ENCODE measurements at places on chromosomes 3 and 15.
A peak's percentile ranks its signal among the peaks of the same experiment; 100 is the strongest.

DNA sequence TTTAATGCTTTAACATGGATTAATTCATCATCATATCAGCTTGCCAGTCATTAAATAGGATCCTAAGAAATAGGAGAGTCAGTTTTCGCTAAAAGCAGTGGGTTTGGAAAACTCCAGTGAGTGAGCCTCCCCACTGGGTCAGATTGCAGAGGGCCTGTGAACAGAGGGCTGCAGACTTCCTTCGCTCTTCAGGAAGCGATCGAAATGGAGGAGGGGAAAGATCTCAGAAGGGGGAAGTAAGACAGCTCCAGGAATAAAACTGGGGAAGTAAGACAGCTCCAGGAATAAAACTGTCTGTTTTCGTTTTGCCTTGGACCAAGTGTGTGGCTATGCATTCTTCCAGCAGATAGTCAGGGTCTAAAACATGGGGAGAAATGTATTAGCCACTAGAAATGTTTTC is 124.8 kb upstream of the C15orf61 start:
- DNase-seq = no peak

DNA sequence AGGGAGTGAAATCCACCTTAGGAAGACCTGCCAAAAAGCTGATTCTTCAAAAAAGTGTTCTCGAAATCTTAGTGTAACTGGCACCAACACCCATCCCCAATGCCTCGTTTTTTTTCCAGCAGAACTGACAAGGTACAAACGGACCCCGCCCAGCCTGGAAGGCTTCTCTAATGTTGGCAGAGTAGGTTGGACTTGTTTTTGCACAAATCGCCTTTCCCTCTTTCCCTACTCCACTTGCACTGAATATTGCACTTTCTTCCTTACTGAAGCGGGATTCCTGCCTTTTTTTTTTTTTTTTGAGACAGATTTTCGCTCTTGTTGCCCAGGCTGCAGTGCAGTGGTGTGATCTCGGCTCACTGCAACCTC is 544 bp upstream of the TIMMDC1 start:
- peak; percentile 49 for DNase-seq

GRCh38 chr15:57751177-57751800 is 44.8 kb downstream of the POLR2M start:
- DNase-seq = no peak

GRCh38 chr3:66604481-66604880 is 103.7 kb upstream of the LRIG1 start:
- no peak for DNase-seq

- DNase-seq = no peak
Observed at GRCh38 chr15:91318516-91318915, 218.5 kb downstream of the SV2B start.

DNA sequence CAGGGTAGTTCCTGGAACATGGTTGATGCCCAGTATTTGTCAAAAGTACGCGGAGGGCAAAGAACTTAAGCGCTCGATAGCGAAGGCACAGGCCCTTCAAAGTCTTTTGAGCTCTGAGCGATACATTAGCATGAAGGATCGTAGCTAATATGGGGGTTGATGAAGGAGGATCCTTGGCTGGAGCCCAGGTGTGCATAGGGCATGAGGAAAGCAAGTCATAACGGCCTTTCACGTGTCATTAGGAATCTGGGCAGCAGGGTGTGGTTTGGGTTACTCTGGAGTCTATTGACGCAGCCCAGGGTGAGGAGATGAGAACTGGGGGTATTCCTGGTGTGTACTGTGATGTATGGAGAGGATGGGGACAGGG is 31.7 kb downstream of the SPINK8 start:
- no peak for DNase-seq

GRCh38 chr3:3538451-3538850 is 260.8 kb upstream of the LRRN1 start:
- DNase-seq = no peak

- DNase-seq = no peak
Observed at GRCh38 chr15:52336529-52336928, 40.9 kb upstream of the MYO5C start.

DNA sequence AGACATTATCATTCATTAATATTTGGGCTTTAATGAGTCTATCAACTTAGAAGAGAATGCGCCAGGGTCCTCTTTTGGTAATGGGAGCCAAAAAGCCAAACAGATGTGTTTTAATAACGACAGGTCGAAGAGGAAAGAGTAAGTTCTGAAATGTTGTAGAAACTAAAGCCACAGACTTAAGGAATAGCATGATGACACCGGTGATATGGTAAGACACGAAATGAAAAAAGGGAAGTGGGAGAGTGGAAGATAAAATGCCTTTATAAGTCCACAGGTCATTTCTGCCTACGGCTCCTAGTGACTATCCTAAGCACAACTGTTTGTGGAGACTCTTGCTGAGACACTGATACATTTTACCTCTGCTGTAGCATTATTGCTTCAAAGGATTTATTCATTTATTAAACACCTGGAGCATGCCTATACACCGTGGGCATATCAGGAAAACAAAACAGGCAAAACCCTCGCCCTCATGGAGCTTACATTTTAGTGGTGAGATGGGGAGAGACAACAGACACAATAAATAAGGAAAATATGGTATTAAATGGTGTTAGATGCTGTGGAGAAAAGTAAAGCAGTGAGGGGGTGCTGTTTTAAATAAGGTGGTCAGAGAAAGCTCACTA is 11.7 kb upstream of the CD47 start:
- DNase-seq = no peak

GRCh38 chr15:32057876-32058425 is 27.6 kb downstream of the CHRNA7 start:
- no peak for DNase-seq

- no peak for DNase-seq
Observed at GRCh38 chr3:161406594-161407555, 35.6 kb upstream of the SPTSSB start.

- DNase-seq = no peak
Observed at GRCh38 chr3:51408021-51408420, 16.9 kb downstream of the RBM15B start.

GRCh38 chr3:131705558-131706051 is 202.8 kb upstream of the MRPL3 start:
- DNase-seq = no peak

DNA sequence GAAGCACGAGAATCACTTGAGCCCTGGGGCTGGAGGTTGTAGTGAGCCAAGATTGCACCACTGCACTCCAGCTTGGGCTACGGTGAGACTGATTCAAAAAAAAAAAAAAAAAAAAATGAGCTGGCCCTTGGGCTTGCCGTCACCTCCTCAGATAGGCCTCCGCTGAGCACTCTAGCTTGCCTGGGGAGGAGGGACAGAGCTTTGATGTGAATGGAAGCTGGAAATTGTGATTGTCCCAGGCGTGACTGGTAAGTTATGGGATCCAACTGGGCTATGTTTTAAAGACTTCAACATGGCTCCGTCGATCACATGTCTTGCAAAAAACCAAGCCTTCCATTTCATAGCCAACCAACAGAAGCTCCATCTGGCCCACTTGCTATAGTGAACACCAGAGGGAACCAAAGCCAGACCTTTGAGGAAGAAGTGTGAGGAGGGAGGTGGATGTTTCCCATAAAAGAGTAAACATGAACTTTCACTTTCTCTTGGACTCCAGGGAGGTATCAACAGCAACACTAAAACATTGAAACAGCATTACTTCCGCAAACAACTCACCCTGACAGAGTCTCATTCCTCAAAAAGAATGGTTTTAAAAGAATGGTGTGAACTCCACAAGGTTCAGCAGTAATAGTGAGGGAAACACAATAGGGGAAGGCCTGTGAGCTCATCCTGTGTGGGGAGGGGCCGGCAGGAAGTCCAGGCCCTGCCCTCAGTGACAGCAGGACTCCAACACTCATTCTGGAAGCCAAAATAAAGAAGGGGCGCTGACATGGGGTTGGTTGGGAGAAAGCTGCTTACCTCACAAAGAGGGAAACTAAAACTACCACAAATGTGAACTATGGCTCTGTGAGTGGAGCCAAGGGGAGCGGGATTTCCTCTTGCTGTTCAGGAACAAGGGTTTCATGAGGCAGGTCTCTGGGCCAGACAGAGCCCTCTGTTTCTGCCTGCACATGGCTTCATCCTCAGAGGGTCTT is 59.2 kb upstream of the IL12A start:
- no peak for DNase-seq

DNA sequence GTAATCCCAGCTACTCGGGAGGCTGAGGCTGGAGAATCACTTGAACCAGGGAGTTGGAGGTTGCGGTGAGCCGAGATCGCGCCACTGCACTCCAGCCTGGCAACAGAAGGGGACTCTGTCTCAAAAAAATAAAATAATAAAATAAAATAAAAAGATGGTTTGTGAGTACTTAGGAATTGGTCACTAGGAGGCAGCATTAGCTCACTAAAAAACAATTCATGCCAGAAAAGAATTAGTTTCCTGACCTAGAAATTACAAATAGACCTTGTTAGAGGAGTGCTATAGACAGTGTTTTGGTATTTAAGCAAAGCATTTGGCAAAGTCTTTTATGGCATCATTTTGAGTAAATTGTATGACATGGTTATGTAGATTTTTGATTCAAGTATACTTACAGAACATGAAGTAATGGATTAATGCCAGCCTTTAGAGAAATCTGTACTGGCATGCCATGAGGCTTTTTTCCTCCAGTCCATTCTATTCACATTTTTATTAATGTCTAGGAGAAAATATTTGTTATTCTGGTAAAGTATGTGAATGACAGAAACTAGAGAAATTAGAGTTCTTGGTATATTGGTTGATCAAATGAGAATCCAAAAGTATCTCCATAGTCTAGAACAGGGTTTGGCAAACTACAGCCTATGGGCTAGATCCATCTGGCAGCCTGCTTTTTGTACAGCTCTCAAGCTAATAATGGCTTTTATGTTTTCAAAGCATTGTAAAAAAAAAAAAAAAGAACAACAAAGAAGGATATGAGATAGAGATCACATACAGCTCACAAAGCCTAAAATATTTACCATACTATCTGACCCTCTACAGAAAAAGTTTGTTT is 81.6 kb downstream of the LRRC49 start:
- DNase-seq = no peak

DNA sequence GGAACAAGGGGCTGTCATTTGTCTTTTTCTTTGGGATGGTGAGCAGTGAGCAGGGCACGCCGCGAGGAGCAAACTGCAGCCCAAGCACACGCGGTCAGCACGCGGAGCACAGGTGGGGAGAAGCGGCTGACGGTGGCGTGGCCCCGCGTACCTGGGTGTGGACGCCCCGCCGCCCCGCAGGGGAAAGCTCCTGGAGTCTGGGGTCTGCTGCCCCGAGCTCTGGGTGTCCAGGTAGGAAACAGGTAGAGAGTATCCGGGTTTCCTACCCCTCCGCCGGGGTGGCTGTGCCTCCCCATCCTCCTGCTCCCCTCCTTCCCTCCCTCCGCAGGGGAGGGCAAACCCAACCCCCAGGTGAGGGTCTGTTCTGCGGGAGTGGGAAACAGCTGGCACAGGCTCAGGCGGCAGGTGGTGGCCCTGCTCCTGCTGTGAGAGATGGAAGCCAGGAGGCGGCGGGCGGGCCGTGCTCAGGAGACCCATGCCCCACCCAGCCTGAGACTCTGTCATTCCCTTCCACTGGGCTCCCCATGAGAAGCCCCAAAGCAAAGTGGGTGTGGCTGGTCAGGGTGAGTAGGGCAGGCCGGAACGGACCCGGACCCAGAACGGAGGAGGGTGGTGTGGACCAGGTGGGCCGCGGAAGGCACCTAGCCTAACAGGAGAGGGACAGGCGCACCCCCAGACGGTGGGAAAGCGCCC is 56.9 kb upstream of the CGNL1 start:
- DNase-seq = no peak

GRCh38 chr3:52233968-52234367 is 5.0 kb downstream of the TWF2 start:
- no peak for DNase-seq

DNA sequence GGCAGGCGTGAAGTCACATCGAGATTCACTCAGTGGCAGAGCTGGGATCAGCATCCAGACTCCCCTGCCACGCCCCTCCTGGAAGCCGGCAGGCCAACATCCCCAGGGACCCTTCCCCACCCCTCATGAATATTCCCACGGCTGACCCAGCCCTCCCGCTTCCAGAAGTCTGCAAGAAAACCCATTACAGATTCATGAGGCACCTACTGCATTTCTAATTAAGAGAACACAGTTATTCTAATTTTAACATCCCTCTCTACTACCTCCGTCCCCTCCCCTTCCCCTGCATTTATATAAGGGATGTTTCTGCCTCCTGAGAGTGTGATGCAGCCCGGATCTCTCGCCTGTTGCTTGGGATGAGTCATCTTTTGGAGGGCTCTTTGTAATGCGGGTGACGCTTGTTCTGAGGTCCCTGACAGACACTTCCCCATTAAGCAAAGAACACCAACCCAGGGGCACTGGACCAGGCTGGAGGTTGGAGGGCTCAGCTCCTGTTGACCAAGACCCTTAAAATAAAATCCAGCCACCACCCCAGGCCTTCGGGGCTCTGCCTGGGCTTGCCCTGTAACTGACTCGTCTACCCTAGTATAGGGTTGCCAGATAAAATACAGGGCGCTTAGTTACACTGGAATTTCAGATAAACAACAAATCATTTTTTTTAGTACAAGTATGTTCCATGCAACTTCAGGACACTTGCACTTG is 118.7 kb downstream of the NUP210 start:
- DNase-seq = no peak

GRCh38 chr3:12287727-12288181 is 1.1 kb upstream of the PPARG start:
- DNase-seq = no peak

- DNase-seq = no peak
Observed at GRCh38 chr3:14765576-14766427, 53.0 kb upstream of the FGD5 start.

GRCh38 chr3:15953841-15954240 is 156.1 kb upstream of the ANKRD28 start:
- no peak for DNase-seq

GRCh38 chr3:70264122-70264780 is 48.2 kb downstream of the MDFIC2 start:
- no peak for DNase-seq

DNA sequence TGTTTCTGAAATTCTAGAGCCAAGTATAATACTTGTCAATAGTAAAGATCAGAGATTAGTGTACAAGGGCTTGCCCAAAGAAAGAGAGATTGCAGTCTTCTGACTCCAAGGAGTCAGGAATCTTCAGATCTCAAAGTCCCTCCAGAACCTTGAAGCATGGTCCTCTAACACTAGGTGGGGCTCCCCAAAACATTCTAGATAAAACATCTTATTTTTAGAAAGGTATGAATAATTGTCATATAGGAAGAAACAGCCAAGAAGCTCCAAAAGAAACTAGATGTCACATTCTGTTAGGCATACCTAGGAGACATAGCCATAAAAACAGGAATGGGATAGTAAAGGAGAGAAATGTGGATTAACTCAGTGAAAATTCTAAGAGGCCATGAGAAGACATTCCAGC is 10.7 kb downstream of the MUC13 start:
- no peak for DNase-seq

DNA sequence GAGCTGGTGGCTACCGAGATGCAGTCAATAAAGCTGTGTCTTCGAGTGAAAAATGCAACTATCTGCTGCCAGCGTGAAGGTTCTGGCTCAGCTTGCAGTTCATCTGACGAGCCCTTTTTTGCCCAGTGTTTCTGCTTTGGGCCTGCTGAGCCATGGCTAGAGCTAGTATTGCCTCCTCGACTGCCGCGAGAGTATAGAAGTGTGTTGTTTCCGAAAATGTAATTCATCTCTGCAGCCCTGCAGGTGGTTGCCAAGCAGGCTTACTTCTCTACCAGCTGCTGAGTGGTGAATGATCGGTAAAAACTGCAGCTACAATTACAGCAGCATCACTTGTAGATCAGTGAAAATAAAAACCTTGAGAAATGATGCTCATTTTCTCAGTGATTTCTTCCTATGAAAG is 114.8 kb downstream of the DLG1 start:
- no peak for DNase-seq

- DNase-seq = no peak
Observed at GRCh38 chr15:93830221-93831080, 400.9 kb upstream of the MCTP2 start.
